Subcutaneous preadipocyte (primary cell): ENCODE measurements at places on chromosomes 12 and 14. TPM values are rescaled to one million over a fixed set of nuclear protein-coding genes. Genes with fewer than 3 reads are reported as not detected.

Gene RHEBL1
- total RNA-seq: 0.37 and 0.39 TPM in 2 replicates

Gene GPRC5D
- total RNA-seq: not detected in 2 replicates

Gene KRT79
- not detected in 2 replicates for total RNA-seq

Gene ADAM20
- 0.78 and 1.1 TPM in 2 replicates for total RNA-seq

Gene TMEM260
- total RNA-seq: 10.7 and 17.8 TPM in 2 replicates

Gene RNU6-7
- total RNA-seq: not detected in 2 replicates

Gene NAV3
- total RNA-seq: 66.1 and 182 TPM in 2 replicates

Gene SLC17A8
- under 0.01 TPM in 1 of 2 replicates, not detected in the other for total RNA-seq

Gene LTBR
- 95.6 and 108 TPM in 2 replicates for total RNA-seq

Gene OR4K13
- total RNA-seq: not detected in 2 replicates

Gene TEX52
- not detected in 2 replicates for total RNA-seq

Gene RPL10L
- total RNA-seq: not detected in 2 replicates

Gene ADAM21
- 0.37 and 0.39 TPM in 2 replicates for total RNA-seq

Gene GPX2
- total RNA-seq: not detected in 2 replicates

Gene FERMT2
- total RNA-seq: 105 and 145 TPM in 2 replicates

Gene DIP2B
- total RNA-seq: 18.7 and 21.7 TPM in 2 replicates

Gene CLEC2A
- total RNA-seq: not detected in 2 replicates

Gene FRMD6
- 127 and 223 TPM in 2 replicates for total RNA-seq

Gene OR10P1
- total RNA-seq: not detected in 2 replicates

Gene TAS2R19
- 3.3 and 5.5 TPM in 2 replicates for total RNA-seq

Gene GPR132
- under 0.01 TPM in 1 of 2 replicates, not detected in the other for total RNA-seq

Gene KRT86
- total RNA-seq: not detected in 2 replicates

Gene TDRD9
- total RNA-seq: 0.39 and 0.73 TPM in 2 replicates

Gene HNRNPA1
- 323 and 341 TPM in 2 replicates for total RNA-seq

Gene PIP4P1
- 23.5 and 27.9 TPM in 2 replicates for total RNA-seq

Gene ZNF385A
- total RNA-seq: 0.37 and 1.4 TPM in 2 replicates

Gene TMEM253
- under 0.01 TPM in 1 of 2 replicates, not detected in the other for total RNA-seq

Gene NYNRIN
- 3.9 and 4.8 TPM in 2 replicates for total RNA-seq

Gene CABP1
- total RNA-seq: 0.20 and 0.37 TPM in 2 replicates

Gene SLCO1C1
- total RNA-seq: not detected in 2 replicates

Gene TESPA1
- not detected in 2 replicates for total RNA-seq

Gene GNS
- 123 and 135 TPM in 2 replicates for total RNA-seq

Gene NRL
- 0.78 and 1.1 TPM in 2 replicates for total RNA-seq

Gene NANOG
- total RNA-seq: not detected in 2 replicates
